Chondrocyte (in vitro differentiated cells): ENCODE measurements at places on chromosomes 16 and 17. TPM values are rescaled to one million over a fixed set of nuclear protein-coding genes. Genes with fewer than 3 reads are reported as not detected.

Gene MGRN1
- total RNA-seq: 81.9 to 88.4 TPM (median 83.4 TPM) in 3 replicates

Gene GP1BA
- total RNA-seq: not detected in 3 replicates

Gene MMD
- total RNA-seq: 7.6 to 9.4 TPM (median 8.2 TPM) in 3 replicates

Gene GNAO1
- total RNA-seq: 0.60 to 1.2 TPM (median 0.85 TPM) in 3 replicates

Gene HBA2
- not detected in 3 replicates for total RNA-seq

Gene SMPD3
- 0.07 TPM in 1 of 3 replicates, not detected in the others for total RNA-seq

Gene TP53TG3B
- not detected in 3 replicates for total RNA-seq

Gene PRKCB
- total RNA-seq: not detected in 3 replicates

Gene CIAPIN1
- total RNA-seq: 43.3 to 48.9 TPM (median 46.8 TPM) in 3 replicates

Gene TOB1
- total RNA-seq: 29.6 to 44.8 TPM (median 36.6 TPM) in 3 replicates

Gene FOXF1
- total RNA-seq: not detected in 3 replicates

- peaks cover 5% of the 10 kb centered on the region for H3K36me3 ChIP-seq
- peaks cover 23% of the 10 kb centered on the region for H3K4me1 ChIP-seq
- DNase-seq: no peak
- no peak overlapping the region for H3K4me3 ChIP-seq
- H3K27ac ChIP-seq: no peak overlapping the region
- no peaks in the 10 kb centered on the region for H3K27me3 ChIP-seq
These were observed 11.2 kb downstream of the NAA60 start for GRCh38 chr16:3454631-3455147.

GRCh38 chr16:66964049-66964448 is 3.0 kb downstream of the CES3 start:
- H3K36me3 ChIP-seq: no peaks in the 10 kb centered on the region
- H3K27me3 ChIP-seq: peaks cover 26% of the 10 kb centered on the region
- H3K27ac ChIP-seq: no peak overlapping the region
- H3K4me3 ChIP-seq: no peak overlapping the region

GRCh38 chr17:22506861-22507260 is 814.5 kb downstream of the KCNJ18 start:
- no peak overlapping the region for H3K4me3 ChIP-seq
- no peaks in the 10 kb centered on the region for H3K36me3 ChIP-seq
- H3K27ac ChIP-seq: no peak overlapping the region
- no peak for DNase-seq
- no peaks in the 10 kb centered on the region for H3K4me1 ChIP-seq

GRCh38 chr17:43532581-43532980 is 13.6 kb downstream of the ETV4 start:
- peak; percentile 48 for DNase-seq
- no peak overlapping the region for H3K27ac ChIP-seq
- no peaks in the 10 kb centered on the region for H3K27me3 ChIP-seq
- no peak overlapping the region for H3K4me3 ChIP-seq
- H3K4me1 ChIP-seq: peaks cover 41% of the 10 kb centered on the region
- H3K36me3 ChIP-seq: peaks cover 2% of the 10 kb centered on the region

GRCh38 chr17:7262192-7262934 is at the start of gene CLDN7:
TSS of gene CLDN7 (minus strand) at chr17:7262478. CDS start at chr17:7262043, 435 bp downstream.
- H3K4me3 ChIP-seq: peak within 1 kb of the TSS; percentile 61
- no peak for DNase-seq
- peaks cover 11% of the 10 kb centered on the region for H3K27me3 ChIP-seq

DNA sequence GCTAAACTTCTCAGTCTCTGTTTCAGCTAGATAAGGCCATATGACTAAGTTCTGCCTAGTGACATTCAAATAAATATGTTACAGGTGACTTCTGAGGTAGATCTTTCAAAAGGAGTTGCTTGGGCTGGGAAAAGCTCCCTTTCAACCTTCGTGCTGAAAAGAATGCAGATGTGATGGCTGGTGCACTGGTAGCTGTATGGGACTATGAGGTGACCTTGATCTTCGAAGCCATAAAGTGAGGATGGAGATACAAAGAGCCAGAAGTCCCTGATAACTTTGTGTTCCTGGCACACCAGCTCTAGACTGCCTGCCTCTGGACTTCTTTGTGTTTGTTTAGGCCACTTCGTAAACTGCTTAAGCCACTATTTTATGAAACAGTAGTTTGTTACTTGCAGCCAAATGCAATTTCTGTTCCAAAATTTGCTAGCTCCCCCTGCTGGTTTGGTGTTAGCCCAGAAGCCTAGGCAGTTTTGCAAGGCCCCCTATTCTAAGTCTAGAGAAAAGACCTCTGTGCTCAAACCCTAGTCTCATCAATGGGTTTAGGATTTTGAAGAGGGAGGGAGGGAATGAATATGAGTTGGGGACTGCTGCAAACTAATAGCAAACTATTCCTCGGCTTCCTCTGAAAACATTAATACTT is 23.3 kb upstream of the ERCC4 start:
- no peak for DNase-seq
- H3K4me1 ChIP-seq: peaks cover 16% of the 10 kb centered on the region
- H3K4me3 ChIP-seq: no peak overlapping the region
- no peaks in the 10 kb centered on the region for H3K36me3 ChIP-seq
- peaks cover 16% of the 10 kb centered on the region for H3K27me3 ChIP-seq

- H3K36me3 ChIP-seq: peaks cover 3% of the 10 kb centered on the region
- H3K4me3 ChIP-seq: peak overlapping the region; percentile 64
- H3K4me1 ChIP-seq: peaks cover 64% of the 10 kb centered on the region
- peak overlapping the region; percentile 85 for H3K27ac ChIP-seq
- no peaks in the 10 kb centered on the region for H3K27me3 ChIP-seq
These were observed 1.9 kb downstream of the FOXL1 start for GRCh38 chr16:86580063-86580790.

DNA sequence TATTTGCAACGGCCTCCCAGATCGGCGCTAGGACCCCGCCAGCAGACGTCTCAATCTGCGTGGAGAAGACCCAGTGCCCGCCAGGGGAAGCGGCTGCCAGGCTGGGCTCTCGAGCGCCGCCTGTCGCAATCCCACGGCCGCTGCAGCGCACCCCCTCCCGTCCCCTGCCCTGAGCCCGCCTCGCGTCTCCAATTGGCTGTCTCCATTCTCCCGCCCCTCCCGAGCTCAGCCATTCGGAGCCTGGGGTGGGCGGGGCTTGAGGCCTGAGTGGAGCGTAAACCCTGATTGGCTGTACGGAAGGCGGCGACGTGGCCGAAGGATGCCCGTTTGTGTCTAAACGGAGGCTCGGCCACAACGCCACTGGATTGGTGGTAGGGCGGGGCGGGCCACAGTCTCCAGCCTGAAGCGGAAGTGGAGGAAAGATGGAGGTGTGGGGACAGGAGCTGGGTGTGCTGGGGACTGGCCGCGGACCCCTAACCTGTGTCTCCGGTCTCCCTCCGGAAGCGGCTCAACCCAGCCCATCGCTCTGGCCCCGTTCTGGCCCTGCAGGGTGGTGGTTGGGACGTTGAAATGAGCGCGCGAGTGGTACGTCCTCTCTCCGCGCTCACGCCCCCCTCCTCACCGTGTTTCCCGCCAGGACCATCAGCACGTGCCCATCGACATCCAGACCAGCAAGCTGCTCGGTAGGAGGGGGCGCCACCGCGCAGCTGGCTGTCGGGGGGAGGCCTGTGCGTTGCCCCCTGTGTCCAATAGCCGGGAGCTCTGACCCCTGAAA is at the start of gene CDK5RAP3:
CDK5RAP3 (plus strand) TSS at position 389 of the 775 bp plus-strand sequence; CDS start at position 423, 34 bp downstream.
- H3K27me3 ChIP-seq: no peaks in the 10 kb centered on the region
- H3K4me3 ChIP-seq: peak within 1 kb of the TSS; percentile 97
- H3K36me3 ChIP-seq: peaks cover 14% of the 10 kb centered on the region
- peak; percentile 100 for DNase-seq
- H3K27ac ChIP-seq: peak within 1 kb of the TSS; percentile 95

DNA sequence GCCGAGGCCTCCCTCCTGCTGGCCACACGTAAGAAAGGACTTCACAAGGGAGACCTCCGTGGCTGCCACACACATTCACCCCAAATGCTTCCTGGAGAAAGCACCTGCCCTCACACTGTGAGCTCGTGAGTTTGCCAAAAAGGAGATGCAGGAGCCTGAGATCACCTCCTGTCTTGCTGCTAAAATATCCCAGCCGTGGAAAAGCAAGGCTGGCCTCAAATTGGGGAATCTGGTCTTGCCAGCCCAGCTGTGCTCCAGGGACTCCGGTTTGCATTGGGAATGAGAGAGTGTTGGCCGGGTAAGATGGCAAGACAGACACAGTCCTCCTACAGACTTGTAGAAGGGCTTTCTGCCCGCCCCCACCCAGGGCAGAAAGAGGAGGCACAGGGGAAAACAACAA is 13.8 kb downstream of the RBFOX3 start:
- H3K27ac ChIP-seq: no peak overlapping the region
- no peaks in the 10 kb centered on the region for H3K36me3 ChIP-seq
- no peak for DNase-seq

GRCh38 chr16:12260647-12261262 is 284.2 kb downstream of the SNX29 start:
- peaks cover 4% of the 10 kb centered on the region for H3K36me3 ChIP-seq
- H3K4me1 ChIP-seq: peaks cover 11% of the 10 kb centered on the region
- no peaks in the 10 kb centered on the region for H3K27me3 ChIP-seq
- no peak for DNase-seq
- H3K27ac ChIP-seq: no peak overlapping the region

DNA sequence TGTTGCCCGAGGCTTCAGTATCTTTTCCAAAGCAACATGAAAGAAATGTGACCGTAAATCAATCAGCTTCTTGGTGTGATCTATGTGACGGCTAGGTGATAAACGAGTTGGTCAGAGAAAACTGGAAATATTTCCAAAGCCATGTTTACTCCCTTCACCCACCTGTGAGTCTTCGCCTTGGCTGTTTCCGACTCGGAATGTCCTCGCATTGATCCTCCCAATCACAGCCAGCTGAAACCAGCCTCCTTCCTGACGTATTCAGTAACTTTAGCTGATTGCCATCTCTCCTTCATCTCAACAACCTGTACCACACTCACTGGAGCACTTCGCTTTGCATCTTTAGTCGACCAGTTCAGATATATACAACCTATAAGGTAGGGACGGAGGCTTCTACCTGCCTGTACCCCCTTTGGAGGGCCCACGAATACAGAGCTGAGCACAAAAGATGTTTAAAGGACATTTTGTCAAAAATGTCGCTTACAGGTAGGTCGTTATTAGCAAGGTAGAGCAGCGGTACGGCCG is 705 bp downstream of the KRABD2 start:
- peak overlapping the region; percentile 74 for H3K4me3 ChIP-seq
- peaks cover 19% of the 10 kb centered on the region for H3K36me3 ChIP-seq
- no peak for DNase-seq
- no peaks in the 10 kb centered on the region for H3K27me3 ChIP-seq

- H3K27ac ChIP-seq: no peak overlapping the region
- no peak for DNase-seq
- no peak overlapping the region for H3K4me3 ChIP-seq
- peaks cover 2% of the 10 kb centered on the region for H3K27me3 ChIP-seq
- H3K4me1 ChIP-seq: peaks cover 3% of the 10 kb centered on the region
These were observed 3.1 kb upstream of the KRTAP3-2 start for GRCh38 chr17:41002814-41003213.

- peaks cover 22% of the 10 kb centered on the region for H3K4me1 ChIP-seq
- H3K27me3 ChIP-seq: no peaks in the 10 kb centered on the region
- H3K36me3 ChIP-seq: peaks cover 5% of the 10 kb centered on the region
These were observed 5.8 kb downstream of the TMEM97 start for GRCh38 chr17:28324781-28325180.

DNA sequence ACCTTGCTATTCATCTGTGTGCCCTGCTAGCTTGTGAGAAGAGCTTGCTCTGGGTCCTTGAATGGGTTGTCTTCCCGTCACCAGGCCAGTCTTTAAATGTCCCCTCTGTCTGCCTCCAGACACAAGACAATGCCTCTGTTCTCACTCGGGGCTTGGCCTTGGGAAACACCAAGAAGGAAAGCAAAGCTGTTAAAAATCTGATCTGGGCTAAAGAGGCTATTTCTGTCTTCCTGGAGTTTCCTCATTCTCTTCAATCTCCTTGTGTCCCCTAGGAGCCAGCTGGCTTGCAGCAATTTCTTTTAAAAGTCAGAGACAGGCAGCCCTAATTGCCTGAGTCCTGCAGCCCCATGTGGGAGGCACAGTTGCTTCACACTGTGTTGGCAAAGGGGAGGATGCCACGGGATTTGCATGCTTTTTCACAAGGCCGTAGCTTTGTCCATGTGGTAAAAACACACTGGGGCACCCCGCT is 2.5 kb downstream of the DNAI2 start:
- H3K27me3 ChIP-seq: peaks cover 16% of the 10 kb centered on the region
- no peak overlapping the region for H3K4me3 ChIP-seq
- peak overlapping the region; percentile 93 for H3K27ac ChIP-seq
- no peaks in the 10 kb centered on the region for H3K36me3 ChIP-seq
- no peak for DNase-seq
- peaks cover 38% of the 10 kb centered on the region for H3K4me1 ChIP-seq

GRCh38 chr17:64229815-64230728 is 33.0 kb downstream of the TEX2 start:
- no peaks in the 10 kb centered on the region for H3K27me3 ChIP-seq
- H3K36me3 ChIP-seq: peaks cover 5% of the 10 kb centered on the region
- H3K4me3 ChIP-seq: peak overlapping the region; percentile 31
- DNase-seq: no peak

- H3K36me3 ChIP-seq: peaks cover 11% of the 10 kb centered on the region
- no peaks in the 10 kb centered on the region for H3K27me3 ChIP-seq
- H3K27ac ChIP-seq: no peak overlapping the region
- DNase-seq: peak; percentile 58
These were observed 42.7 kb downstream of the TIMM22 start for GRCh38 chr17:1039511-1040215.

- H3K27ac ChIP-seq: peak overlapping the region; percentile 80
- H3K36me3 ChIP-seq: no peaks in the 10 kb centered on the region
- H3K4me3 ChIP-seq: peak overlapping the region; percentile 85
- no peak for DNase-seq
These were observed 560 bp downstream of the RAI1 start for GRCh38 chr17:17681744-17682292.

DNA sequence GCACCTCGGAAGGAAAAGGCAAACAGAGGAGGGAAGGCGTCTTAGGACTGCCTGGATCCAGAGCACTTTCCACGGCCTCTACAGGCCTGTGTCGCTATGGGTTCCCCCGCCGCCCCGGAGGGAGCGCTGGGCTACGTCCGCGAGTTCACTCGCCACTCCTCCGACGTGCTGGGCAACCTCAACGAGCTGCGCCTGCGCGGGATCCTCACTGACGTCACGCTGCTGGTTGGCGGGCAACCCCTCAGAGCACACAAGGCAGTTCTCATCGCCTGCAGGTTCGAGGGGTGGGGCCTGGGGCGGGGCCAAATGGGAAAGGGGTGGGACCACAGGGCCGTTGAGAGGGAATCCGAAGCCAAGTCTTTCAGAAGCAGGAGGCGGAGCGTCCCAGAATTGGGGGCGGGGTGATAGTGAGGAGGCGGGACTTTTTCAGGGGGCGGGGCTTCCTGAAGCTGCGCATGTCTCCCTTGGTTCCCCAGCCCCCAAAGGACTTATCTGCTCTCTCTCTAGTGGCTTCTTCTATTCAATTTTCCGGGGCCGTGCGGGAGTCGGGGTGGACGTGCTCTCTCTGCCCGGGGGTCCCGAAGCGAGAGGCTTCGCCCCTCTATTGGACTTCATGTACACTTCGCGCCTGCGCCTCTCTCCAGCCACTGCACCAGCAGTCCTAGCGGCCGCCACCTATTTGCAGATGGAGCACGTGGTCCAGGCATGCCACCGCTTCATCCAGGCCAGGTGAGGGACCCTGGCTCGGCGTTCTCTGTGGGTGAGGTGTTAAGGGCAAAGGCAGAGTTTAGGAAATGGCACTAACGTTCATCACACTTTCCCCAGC is 939 bp downstream of the BCL6B start:
- no peaks in the 10 kb centered on the region for H3K36me3 ChIP-seq
- peaks cover 11% of the 10 kb centered on the region for H3K27me3 ChIP-seq
- no peak for DNase-seq
- no peak overlapping the region for H3K27ac ChIP-seq
